ENCODE measurements at places on chromosomes 13 and 19.

GRCh38 chr19:18870531-18871172 is 25.3 kb downstream of the CERS1 start:
- DNase-seq: no peak

GRCh38 chr13:51058461-51059167 is 52.5 kb downstream of the C13orf42 start:
- no peak for DNase-seq

DNA sequence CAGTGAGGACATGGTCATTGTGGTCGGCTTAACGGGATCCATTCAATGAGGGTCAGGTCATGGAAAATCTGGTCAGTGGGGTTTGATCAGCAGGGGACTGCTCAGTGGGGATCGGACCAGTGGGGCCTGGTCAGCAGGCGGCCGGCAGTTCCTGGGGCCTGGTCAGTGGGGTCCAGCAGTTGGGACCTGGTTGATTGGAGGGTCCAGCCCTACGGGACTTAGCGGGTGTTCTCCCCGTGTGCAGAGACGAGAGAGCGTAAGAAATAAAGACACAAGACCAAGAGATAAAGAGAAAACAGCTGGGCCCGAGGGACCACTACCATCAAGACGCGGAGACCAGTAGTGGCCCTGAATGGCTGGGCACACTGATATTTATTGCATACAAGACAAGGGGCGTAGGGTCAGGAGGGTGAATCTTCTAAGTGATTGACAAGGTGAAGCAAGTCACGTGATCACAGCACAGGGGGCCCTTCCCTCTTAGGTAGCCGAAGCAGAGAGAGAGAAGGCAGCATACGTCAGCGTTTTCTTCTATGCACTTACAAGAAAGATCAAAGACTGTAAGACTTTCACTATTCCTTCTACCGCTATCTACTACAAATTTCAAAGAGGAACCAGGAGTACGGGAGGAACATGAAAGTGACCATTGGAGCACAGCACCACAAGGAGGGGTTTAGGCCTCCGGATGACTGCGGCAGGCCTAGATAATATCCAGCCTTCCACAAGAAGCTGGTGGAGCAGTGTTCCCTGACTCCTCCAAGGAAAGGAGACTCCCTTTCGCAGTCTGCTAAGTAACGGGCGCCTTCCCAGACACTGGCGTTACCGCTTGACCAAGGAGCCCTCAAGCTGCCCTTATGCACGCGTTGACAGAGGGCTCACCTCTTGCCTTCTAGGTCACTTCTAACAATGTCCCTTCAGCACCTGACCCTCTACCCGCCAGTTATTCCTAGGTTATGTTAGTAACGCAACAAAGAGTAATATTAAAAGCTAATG is 62.1 kb upstream of the TPM4 start:
- DNase-seq: no peak

- DNase-seq: no peak
Measured at GRCh38 chr13:97921176-97921816, 32.2 kb upstream of the IPO5 start.

GRCh38 chr13:48236528-48237353 is 3.7 kb downstream of the ITM2B start:
- no peak for DNase-seq

DNA sequence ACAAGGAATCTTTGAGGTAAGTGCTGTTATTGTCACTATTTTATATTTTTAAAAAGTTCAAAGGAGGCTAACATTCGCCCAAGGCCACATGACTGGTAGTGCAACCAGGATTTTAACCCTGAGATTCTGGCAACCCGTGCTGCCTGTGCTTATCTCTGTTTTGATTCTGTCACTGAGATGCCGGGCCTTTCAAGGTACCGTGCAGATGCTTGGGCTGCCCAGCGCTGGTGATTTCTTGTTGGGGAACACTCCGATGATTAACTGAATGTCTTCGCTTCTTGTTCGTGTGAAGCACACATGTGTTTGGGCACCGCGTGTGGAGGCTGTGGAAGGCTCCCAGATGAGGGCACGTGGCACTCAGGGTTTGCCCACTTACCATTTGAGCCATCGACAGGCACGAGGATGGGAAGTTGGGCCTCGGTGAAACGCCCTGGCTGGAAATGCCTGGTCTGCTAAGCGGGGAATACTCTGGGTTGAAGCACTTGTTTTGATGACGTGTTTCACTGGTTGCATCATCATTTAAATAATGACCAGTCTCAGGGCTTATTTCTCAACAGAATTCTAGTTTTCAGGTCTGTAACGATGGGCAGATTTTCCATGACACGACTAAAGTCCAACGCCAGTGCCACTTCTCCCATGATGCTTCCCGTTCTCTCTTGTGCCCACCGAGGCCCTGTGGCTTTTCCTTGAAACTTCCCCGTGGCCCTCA is 392.7 kb downstream of the FGF9 start:
- DNase-seq: no peak

- peak; percentile 72 for DNase-seq
Measured at GRCh38 chr13:98265692-98266551, 88.9 kb upstream of the RNF113B start.

DNA sequence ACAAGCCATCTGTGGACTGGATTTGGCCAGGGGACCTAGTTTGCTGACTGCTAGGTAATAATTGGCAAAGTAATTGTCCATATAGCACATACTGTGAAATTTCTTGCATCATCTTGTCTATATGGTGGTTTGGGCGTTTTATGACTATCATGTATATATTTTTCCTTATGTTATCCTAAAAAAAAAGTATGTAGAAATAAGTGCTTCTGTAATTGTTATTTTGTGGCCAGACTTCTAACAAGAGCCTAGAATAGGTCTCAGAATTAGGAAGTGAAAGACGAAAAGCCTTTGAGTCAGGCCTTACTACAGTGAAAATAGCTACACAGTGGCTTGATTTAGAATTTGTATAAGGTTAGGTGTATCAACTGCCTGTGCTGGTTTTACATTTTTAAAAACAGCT is 4.2 kb downstream of the FNDC3A start:
- no peak for DNase-seq

GRCh38 chr19:53980539-53981375 is 10.7 kb upstream of the CACNG6 start:
- peak; percentile 54 for DNase-seq

GRCh38 chr13:99417201-99418102 is 83.8 kb upstream of the TM9SF2 start:
- DNase-seq: no peak

DNA sequence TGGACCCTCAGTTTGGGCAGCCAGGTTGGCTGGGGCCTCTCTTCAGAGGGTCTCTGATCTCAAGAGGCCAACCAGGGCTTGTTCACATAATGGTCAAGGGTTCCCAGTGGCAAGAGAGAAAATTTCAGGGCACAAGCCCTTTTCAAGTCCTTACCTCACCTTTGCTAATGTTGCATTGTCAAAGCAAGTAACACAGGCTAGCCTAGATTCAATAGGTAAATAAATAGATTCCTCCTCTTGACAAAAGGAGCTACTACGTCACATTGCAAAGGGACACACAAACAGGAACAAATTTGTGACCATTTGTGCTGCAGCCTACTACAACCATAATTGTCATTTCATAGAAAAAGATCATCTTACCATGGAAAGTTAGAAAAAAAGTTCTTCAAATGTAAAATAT is 33.9 kb upstream of the FRY start:
- no peak for DNase-seq

DNA sequence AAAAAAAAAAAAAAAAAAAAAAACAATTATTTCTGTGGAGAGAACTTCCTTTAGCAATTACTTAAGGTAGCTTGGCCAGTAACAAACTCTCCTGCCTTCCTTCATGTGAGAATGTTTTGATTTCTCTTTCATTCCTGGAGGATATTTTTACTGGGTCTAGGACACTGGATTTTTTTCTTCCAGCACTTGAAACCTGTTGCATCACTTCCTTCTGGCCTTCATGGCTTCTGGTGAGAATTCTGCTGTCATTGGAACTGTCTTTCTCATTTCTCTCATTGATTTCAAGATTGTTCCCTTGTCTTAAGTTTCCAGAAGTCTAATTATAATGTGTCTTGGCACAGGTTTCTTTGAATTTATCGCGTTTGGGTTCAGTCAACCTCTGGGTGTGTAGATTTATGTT is 19.3 kb upstream of the RAB20 start:
- DNase-seq: no peak

GRCh38 chr13:49993111-49993510 is 3.7 kb upstream of the TRIM13 start:
- DNase-seq: no peak

- no peak for DNase-seq
Measured at GRCh38 chr19:41565379-41565720, 10.6 kb upstream of the CEACAM21 start.

DNA sequence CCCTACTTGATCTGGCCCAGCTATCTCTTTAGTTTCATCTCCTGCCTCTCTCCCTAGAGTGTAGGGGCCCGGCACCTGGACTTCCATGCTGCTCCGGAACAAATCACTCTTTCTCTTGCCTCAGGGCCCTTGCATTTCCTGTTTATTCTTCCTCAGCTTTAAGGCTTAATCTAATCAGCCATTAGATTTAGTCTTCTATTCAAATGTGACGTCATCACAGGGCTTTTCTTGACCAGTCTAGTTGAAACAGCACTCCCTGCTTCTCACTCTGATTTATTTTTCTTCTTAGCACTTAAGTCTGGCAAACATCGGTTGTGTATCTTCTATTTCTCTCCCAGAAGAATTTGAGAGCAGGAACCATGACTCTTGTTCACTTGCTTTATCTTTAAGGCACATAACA is 564.1 kb downstream of the EFNB2 start:
- no peak for DNase-seq

DNA sequence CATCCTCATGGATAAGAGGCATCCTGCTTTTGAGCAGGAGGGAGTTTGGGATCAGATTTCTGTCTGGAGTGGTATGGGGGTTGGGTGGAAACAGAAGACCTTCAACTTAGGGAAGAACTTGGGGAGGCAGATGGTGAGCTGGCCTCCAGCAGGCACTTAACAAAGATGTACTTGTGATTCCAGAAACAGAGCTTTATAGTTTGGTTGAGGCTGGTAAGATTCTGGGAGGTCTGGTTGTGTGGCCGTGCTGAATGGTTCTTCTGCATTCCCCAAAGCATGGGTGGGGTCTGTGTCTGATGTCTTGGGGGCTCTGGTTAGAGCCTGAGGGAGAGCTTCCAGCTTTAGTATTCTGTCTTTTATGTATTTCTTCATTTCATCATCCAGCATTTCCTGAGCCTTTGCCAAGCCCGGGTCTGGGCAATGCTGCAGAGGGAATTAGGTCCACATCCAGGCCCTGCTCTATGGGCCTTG is 4.8 kb downstream of the MEGF8 start:
- DNase-seq: no peak

DNA sequence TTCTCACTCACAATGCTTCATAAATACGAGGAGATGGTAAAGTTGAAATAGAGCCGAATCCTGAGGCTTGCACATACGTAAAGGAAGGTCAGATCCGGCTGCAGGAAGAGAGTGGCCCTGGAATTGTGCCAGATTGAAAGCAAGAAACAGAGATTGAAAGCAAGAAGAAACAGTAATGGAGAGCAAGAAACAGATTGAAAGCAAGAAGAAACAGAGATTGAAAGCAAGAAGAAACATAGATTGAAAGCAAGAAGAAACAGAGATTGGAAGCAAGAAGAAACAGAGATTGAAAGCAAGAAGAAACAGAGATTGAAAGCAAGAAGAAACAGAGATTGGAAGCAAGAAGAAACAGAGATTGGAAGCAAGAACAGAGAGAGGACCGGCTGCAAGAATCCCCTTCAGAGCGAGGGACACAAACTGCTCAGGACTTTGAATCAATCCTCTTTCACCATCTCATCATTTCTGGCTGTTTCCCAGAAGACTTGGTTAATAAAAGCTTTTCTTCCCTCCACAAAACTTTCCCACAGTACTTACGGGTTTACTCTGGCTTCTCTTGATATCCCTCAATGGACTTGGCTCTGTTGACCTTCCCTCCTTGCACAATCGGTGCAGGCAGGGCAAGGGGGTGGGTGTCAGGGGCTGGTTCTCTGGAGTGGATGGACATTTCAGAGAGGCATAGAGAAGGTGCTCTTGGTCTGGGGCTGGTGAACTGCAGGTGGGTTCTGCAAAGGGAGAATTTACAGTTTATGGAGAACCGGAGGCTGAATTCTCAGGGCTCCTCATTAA is 25.5 kb downstream of the OR7A5 start:
- no peak for DNase-seq

GRCh38 chr13:42753697-42754096 is 27.7 kb upstream of the FAM216B start:
- DNase-seq: no peak

- no peak for DNase-seq
Measured at GRCh38 chr19:33758541-33759013, 38.1 kb upstream of the KCTD15 start.

DNA sequence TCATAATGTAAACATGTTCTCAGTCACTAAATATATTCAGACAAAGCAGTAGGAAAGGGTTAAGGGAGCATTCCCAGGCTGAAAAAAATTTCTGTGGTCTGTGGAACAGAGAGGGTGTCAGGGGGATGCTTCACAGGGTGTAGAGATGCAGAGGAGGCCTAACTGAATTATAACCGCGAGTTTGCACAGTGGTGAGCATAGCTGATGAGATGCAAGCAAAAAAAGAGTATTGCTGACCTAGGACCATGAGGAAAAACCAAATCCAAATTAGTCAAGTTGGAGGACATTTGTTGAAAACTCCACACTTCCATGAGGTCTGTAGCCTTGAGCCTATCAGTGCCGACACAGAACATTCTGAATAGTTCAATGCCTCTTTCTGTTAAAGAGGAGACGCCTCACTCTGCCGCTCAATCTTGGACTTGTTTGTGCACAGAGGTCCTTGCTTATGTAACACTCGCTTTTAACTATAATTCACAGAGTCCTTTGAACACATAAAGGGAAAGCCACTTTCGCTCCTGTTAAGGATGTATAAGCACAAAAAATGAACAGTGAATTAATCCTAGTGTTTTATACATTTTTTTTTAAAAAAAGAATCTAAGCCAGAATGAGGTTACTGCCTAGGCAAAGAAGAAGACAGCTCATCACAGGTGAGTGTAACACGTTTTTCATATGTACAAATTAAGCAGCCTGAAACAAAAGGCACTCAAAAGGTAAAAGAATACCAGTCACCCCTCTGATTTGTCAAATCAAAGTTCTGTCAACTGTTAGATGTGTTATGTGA is 25.8 kb upstream of the INTS6 start:
- no peak for DNase-seq

DNA sequence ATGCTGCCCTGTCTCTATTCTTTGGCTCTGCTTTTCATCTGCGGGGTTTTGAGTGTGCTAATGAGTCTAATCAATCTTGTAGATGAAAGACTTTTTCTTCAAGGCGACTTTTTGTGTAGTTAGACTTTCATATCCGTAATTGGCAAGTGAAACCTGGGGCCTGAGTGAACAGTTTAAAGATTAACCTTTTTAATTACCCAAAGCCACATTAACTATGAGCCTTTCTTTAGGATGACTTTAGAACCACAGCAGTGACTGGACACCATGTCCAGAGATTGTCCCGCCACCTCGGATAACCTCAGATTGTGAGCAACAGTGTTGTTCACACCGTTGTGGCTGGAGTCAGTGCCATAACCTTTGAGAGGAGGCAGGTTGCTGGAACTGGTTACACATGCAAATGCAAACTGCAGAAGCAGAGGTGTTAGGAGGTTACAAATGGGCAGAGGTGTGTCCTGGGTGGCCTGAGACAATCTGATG is 58.7 kb downstream of the SIAH3 start:
- DNase-seq: peak; percentile 12

- DNase-seq: no peak
Measured at GRCh38 chr13:44464471-44464870, 90.8 kb downstream of the SERP2 start.

- peak; percentile 39 for DNase-seq
Measured at GRCh38 chr19:47296036-47296435, 13.6 kb upstream of the C5AR1 start.

Measured in astrocyte (in vitro differentiated cells and primary cell).